ENCODE measurements at places on chromosomes 3 and 15.

DNA sequence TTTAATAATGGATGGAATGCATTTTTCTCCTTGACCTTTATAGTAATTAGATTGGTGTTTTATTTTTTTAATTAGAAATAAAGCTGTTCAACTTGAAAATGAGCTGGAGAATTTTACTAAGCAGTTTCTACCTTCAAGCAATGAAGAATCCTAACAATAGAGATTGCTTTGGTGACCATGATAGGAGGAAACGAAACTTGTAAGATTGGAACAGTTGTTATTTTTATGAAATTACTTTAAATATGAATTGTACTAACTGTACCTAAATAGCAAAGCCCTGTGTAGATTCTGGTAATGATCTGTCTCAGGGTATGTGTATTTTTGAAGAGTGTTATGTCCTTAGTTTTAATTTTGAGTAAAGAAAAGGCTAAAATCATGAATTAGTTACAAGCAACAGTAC, 44.4 kb downstream of the MFN1 start:
- DNase-seq = no peak

DNA sequence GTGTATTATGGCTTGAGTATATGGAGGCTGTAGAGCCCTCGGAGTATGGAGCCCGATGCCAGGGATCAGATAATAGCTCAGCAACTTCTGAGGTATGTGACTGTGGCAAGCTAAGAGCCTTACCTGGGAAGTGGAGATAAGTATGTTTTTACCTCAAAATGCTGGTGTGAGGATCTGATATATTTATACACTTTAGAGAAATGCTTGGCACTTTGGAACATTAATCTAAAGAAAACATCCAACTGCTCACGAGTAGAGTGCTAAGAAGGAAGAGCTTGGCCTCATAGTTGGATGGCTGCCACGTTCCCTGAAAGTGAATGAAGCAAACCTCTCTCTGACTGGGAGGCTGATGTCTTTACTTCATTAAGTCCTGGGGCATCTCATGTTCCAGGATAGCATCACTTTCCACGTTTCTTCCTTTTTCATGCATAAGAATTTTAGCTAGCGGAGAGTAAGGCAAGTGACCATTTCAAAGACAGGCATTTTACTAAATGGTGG, 58.9 kb upstream of the GOLGA8J start:
- DNase-seq = no peak

DNA sequence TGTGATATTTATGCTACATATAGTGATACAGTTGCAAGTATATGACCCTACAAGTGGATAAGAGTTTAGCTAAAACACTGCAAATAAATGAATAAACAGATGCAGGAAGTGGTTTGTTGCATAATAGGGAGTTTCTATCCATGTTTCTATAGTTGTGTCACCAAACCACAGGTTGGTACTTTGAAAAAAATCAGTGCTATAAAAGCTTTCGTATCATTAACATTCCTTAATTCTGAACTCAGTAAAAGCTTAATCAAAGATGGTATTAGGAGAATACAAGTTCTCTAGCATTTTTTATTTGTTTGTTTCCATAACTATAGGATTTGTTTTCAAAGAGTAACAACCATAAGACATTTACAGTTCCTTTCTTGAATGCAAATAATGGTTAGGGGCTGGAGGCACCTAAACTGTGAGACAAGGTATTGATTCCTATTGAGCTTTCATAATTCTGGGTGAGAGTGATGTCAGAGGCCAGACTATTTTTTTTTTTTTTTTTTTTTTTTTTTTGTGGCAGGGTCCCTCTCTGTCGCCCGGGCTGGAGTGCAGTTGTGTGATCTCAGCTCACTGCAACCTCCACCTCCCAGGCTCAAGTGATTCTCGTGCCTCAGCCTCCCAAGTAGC, 29.6 kb downstream of the CPOX start:
- DNase-seq = no peak

DNA sequence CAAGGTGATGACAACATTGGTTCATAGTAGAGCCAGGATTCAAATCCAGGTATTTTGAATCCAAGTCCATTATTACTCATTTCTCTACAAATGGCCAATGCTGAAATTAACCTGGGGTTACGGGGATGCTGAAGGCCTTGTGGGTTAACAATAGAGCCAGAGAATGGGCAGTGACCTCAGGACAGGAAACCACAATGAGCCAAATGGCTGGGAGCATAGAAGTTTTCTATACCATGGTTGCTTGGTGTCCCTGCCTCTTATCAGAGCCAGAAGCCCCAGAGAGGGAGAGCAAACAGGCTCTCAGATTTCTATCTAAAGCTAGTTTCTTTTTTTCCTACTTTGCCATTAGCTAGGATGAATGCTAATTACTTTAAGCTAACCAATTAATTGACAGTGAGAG, 82.3 kb downstream of the TNIK start:
- DNase-seq = no peak

GRCh38 chr15:74825866-74826265, 561 bp upstream of the CPLX3 start:
- DNase-seq = no peak

DNA sequence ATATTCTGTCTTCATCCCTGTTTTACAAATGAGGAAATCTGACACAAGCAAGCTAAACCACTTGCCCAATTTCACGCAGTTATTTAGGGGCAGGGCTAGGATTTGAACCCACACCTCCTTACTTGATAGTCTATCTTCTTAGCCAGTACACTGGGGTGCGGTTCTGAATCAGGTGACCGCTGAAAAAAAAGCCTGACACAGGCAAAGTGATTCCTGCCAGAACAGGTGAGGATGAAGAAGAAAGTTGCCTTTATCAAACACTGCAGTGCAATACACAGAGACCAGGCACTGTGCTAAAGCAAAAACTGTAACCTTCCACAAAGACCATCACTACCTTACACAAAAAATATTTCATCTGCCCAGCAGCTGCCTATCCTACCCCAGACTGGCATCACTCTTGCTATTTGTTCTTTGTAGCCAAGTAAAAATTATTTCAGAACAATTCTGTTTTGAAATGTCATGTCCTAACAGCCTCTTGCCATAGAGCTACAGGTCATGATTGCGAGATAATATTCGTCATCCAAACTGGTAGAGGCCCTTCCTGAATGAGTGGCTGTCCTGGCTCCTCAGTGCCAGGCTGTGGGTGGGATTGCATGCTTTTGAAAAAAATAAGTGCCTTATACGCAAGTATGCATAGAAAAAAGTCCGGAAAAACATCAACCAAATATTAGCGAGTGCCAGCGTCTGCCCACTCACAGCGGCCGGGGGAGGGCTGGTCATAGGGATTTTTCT, 142.3 kb upstream of the TPM1 start:
- DNase-seq = no peak

DNA sequence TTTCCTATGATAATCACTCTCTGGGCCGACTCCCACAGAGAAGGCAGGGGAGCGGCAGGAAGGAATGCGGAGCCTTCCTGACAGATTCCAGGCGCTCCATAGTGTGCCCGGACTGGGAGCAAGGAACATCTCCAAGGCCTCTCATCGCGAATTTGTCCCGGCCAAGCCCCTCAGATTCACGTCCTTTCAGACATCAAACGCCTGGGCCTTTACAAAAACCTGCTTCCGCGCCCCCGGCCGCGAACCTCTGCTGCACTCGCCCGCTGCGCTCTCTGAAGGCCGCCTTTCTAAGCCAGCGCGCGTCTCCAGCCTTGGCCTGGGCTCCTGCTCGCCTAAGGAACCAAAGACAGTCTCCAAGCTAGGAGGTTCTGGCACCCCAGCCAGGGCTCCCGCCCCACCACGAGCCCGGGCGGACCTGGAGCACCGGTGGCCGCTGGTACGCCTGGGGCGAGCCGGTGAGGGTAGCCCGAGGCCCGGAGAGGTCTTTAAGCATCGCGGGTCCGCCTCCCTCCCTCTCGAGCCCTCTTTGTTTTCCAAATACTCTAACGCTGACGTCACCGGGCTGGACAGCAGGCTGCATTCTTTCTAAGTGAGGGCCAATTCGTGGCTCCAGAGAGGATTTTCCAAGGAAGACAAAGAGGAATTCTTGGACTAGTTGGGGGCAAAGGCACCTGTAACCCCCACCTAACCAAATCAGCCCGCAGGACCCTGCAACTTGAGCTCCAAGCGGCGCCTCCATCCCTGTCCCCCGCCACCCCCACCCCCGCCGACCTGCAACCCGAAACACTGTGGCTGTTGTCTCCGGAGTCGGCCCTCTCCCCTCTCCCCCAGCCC, 759 bp downstream of the AMOTL2 start:
- DNase-seq = no peak

DNA sequence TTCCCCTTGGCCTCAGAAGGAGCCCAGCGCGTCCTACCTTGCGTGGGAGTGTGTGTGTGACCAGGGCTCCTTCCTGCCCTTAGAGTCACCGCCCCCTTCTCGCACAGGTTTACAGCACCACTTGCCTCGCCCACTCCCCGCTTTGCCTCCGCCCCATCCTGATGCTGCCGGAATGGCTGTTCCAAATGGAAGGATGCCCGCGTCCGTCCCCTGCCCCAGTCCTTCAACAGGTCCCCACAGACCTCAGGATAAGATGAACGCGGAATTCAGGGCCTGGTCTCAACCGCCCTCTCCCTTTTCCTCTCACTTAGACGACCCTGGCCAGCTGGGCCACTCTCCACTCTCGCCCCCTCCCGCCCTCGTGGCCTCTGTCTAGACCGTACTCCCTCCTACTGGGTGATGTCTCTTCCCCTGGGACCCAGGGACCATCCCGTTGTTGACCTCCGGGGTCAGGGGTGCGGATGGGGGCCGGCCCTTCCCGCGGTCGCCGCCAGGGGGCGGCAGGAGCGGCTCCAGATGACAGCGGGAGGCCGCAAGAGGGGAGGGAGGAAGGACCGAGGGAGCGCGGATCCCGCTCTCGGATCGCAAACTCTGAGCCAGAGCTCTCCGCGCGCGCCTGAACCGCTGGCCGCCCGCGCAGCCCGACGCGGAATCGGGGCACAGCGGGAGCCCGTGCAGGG, at the start of gene THSD4:
Gene THSD4 (plus strand): TSS at position 585 of the 680 bp plus-strand sequence.
- DNase-seq = peak; percentile 22

- DNase-seq = no peak
Measured at GRCh38 chr3:133162265-133162664, 124.1 kb downstream of the TMEM108 start.

GRCh38 chr15:40276927-40277326, 5.9 kb downstream of the ANKRD63 start:
- no peak for DNase-seq

GRCh38 chr3:124784686-124785382, 54.6 kb downstream of the UMPS start:
- DNase-seq = no peak

GRCh38 chr3:134235577-134236076, 15.0 kb downstream of the RYK start:
- no peak for DNase-seq

GRCh38 chr3:66195347-66195783, 25.4 kb upstream of the SLC25A26 start:
- no peak for DNase-seq

DNA sequence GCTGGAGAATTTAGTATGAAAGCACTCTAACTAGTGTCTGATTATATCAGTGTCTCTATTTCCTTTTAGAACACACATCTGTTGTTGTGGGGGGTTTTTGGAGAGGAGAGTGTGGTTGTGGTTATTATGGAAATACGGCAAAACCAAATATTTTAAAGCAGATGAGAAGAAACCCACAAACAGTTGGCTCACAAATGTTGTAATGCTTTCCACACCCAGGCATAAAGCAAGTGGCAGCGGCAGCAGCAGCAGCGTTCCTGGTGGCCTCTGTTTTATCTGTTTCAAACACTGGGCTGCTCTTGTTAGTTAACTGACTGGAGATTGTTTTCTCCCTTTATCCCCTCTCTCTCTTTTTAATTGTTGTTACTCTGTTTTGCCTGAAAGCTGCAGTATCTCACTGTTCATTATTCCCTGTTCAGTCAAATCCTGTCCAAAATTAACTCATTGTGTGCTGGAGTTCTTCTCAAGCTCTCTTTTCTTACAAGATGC, 1045.5 kb upstream of the NR2F2 start:
- no peak for DNase-seq

- no peak for DNase-seq
Measured at GRCh38 chr3:128784843-128785242, 58.9 kb downstream of the RAB7A start.

DNA sequence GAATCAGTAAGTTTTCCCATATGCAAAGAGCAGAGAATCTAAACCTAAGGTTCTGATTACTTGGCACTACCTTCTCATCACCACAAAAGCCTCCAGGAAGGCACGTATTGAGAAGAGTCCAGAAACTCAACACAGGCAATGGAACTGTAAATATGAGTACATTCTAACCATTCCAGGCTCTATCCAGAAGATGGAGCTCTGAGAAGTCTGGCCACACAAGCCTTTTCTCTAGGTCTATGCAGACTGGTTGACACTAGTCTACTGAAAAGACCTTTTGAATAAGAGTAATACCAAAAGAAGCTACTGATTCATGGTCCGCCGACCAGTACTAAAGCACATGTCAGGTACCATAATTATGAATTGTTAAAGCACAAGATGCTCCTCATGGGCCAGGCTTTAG, 12.2 kb upstream of the NCKIPSD start:
- no peak for DNase-seq

DNA sequence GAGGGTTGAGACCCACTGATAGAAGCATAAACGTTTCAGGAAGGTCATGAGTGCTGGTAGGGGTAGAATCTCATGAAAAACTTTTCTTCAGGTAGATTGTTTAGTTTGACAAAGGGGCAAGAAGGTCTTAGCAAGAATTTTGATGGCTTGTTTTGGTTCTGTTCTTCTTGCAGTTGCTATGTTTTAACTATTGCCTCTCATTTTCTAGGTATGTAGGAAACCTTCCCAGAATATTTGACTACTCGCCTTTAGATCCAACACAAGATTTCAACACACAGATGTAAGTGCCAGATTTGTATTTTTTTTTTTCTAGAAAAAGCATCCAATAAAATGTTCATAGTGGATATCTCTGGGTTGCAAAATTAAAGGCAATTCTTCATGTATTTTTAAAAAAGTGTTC, 77.1 kb downstream of the USP13 start:
- no peak for DNase-seq

GRCh38 chr15:80474224-80475215, 70.3 kb downstream of the ARNT2 start:
- DNase-seq = no peak

DNA sequence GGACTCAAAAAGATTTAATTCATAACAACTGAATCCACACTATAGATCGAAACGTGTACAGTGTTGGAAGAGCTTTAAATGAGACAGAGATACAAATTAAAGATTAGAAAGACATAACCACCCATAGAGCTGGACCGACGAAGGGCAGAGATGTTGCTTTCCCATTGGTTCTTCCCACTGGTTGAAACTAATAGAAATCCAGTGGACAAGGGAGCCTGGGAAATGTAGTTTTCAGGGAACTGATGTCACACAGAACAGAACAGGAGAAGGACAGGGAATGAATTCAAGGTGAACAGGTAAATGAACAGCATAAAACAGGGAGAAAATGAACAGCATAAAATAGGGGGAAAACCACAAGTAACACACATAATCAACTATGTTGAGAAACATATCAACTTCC, 328.7 kb downstream of the ZNF621 start:
- no peak for DNase-seq

- DNase-seq = peak; percentile 55
Measured at GRCh38 chr3:46946856-46947545, 29.5 kb downstream of the CCDC12 start.

GRCh38 chr3:117322866-117323265, 613.3 kb downstream of the TUSC7 start:
- no peak for DNase-seq
